ENCODE measurements at places on chromosomes 6 and 20.

DNA sequence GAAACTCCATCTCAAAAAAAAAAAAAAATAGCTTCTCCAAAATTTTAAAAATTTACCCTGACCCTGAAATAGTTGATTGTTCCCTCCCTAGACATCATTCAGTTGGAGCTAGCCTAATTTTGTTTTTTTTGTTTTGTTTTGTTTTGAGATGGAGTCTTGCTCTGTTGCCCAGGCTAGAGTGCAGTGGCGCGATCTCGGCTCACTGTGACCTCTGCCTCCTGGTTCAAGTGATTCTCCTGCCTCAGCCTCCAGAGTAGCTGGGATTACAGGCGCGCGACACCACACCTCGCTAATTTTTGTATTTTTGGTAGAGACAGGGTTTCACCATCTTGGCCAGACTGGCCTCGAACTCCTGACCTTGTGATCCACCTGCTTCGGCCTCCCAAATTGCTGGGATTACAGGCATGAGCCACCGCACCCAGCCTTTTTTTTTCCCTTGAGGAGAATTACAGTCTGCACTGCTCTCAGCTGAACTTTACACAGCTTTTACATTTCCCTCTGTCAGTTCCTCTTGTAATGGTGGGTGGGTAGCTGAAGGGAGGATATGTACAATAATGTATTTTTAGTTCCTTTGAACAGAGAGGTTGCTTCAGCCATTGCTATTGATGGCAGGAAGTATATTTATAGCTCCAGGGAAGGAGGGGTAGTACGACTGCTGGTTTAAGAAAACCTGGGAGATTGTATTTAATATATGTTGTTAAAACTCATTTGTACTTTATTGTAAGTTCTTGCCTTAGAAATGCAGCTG, 27.7 kb downstream of the PTPRA start:
- no peak for DNase-seq

- no peak for DNase-seq
These were observed 628.2 kb downstream of the CDH26 start for GRCh38 chr20:60586269-60587050.

DNA sequence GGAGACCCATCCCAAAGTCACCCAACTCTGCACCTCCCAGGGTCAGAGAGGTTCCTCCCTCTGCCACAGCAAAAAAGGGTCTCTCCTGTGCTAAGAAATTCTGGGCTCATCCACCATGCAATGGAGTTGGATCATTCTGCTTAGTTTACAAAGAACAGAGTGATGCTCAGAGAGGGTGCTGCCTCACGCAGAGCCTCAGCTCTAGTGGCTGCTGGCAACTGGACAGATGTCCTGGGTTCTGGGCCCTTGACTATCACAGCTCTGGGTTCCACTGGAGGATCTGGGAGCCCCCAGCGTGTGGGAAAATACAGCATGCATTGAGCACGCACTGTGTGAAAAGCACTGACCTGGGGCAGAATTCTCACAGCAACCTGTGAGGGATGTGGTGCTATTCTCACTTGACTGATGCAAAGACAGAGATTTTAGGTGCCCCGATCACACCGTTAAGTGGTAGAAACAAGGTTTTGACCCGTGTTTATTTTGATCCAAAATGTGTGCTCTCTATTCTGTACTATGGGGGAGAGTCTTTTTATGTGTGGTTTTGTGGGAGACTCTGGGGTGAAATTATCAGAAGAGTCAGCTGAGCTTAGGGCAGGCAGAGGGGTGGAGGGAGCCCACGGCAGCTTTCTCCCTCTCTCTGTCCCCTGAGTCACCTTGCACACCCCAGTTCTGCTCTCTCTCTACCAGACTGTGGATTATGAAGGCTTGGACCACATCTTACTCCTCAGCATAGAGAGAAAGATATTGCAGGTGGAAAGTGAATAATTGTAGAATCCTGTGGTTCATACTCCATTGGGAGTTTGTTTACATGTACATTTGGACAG, 19.9 kb downstream of the TREML4 start:
- DNase-seq, result no peak

DNA sequence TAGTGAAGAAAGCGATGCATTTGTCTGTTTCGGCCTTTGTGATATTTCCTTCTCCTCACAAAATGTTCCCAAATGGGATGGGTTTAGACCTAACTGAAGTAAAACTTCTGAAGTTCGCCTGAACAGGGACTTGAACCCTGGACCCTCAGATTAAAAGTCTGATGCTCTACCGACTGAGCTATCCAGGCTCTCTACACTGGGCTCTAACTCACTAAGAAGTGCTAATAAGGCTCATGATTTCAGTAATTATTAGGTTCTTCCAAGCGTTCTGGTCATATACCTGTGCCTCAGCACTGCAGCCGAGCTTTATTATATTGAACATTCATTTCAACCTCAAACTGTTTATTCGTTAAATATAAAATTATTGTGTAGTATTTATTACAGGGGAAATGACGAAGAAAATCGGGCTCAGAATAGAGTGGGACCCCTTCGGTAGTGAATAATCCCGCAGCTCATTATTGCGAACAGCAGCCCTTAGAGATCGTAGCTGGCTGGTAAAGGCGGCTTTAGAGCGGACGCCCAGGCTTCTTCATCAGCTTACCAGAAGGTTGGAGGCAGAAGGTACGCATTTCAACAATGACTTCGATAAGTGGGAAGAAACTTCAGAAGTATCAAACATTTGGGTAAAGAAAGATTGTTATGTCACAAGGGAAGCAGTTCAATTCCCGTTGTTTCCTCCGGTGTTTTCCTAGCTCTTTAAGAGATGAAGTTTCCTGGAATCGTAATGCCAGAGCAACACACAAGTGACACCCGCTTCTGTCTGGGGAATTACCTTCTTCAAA, 119.0 kb upstream of the ZNF184 start:
- no peak for DNase-seq

DNA sequence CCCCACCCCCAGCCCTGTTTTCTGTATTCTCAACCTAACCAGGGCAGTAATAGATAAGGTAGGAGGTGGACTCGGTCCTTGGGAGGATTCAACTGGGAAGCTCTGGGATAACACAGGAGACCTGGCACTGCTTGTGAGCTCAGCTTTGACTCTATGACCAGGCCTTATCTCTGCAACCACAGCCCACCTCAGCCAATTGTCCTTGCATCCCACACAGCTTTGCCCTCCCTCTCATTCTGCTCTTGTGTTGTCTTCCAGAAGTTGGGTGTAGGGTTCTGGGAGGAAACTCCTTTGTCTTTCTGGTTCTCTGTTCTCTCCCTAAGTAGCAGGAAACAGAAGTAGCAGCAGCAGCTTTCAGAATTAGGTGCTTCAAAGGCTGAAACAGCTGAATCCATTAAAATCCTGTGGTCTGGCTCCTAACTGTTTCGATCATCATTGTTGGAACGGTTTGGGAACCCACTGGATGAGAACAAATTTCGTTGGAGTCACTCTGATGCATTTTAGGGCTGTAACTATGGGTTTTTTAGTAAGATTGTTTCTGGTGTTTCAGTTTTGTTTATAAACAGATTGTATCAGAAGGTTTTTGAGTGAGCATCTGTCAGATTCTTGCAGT, 32.4 kb upstream of the SNX9 start:
- no peak for DNase-seq

GRCh38 chr6:98871057-98871456, 36.7 kb downstream of the POU3F2 start:
- no peak for DNase-seq

DNA sequence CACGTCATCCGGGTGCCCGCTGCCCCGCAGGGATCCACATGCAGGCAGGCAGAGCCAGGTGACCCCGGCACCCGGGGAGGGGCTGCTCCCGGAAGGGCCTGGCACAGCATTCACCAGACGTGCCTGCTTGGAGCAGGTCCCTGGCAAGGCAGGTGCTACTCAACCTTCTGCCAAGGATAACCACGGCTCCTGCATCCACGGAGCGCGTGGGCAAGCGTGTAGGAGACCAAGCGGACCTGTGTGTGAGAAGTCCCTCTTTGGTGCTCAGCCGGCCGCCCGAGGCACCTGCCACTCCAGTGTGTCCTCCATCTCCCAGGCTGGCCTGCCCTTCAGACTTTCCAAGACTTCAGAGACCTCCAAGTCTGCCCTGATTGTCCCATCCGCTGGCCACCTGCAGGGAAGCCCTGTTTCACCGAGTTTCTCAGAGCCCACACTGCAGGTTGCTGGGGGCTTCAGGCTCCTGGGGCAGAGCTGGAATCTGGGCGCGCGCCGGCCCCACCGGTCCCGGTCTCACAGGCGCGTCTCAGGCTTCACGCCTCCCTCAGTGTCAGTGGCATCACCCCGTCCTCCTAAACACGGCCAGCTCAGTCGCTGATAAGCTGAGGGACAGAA, 124.3 kb downstream of the DLL1 start:
- DNase-seq, result no peak

DNA sequence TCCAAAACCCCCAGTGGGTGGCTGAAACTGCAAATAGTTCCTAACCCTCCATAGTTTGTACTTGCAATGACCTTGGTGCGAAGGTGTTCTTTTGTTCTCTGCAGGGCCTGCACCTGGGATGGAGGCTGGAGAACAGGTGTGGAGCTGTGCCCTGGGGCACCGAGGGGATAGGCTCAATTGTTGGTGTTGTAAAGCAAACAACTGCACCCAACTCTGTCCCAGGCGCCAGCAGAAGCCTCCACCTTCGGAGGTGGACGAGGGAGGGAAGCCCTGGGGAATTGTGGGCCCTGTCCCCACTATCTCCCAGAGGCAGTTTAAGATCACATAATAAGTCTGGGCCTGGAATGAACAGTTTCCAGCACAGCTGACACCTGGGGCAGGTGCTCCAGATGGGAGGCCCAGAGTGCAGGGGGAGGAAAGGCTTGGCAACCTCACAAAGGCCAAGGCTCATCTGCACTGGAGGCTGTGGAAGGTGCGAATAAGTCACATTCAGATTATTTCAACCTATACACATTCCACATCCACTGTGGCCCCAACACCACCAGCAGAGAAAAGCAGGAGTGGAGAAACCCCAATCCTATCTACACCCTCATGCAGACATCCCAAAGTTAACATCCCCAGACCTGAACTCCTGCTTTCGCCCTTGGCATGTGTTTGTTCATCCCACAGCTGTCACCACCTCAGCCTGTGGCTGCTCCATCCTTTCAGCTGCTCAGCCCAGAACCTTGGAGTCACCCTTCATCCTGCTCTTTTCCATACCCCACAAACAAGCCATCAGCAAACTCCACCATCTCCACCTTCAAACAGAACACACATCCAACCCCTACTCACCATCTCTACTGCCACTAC, 12.3 kb upstream of the CBFA2T2 start:
- DNase-seq, result no peak

GRCh38 chr20:15977026-15977425, 596.2 kb downstream of the KIF16B start:
- no peak for DNase-seq

DNA sequence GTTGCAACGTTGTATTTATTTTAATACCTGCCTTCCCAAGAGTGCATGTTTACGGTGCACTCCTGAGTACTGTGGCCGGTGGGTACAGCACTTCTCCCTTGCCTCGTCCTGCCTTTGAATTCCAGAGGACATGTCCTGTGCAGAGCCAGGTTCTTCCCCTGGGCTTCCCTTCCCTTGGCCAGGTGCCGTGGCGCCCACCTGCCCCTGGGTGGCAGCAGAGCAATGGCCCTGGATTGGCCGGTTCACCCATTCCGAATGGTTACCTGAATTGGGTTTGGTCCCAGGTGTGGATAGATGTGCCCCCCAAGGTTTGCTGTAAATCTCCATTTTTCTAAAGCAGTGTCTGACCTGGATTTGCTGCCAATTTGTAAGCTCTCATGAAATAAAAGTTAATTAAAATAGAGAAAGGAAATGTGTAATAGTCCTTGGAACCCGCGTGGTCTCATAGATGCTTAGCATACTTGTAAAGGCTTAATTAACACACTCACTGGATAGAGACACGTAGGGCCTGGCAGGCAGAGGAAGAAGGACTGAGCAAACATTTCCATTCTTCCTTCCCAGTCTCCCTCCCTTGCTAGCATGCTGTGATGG, 40.6 kb downstream of the DTD1 start:
- DNase-seq, result no peak
